ENCODE measurements at places on chromosomes 13 and 19. TPM values are rescaled to one million over a fixed set of nuclear protein-coding genes. Genes with fewer than 3 reads are reported as not detected.

Gene MBD3L2
- not detected for total RNA-seq

Gene DZIP1
- 9.8 TPM for total RNA-seq

Gene TRPM4
- total RNA-seq, result 22.8 TPM

Gene PEPD
- 148 TPM for total RNA-seq

Gene FBXO46
- total RNA-seq, result 16.0 TPM

Gene PTGIR
- 0.94 TPM for total RNA-seq

Gene NANOS3
- total RNA-seq, result not detected

Gene ZNF66
- 12.7 TPM for total RNA-seq

Gene ZNF699
- 6.5 TPM for total RNA-seq

Gene TNFSF9
- total RNA-seq, result 1.0 TPM

Gene CYP2A6
- total RNA-seq, result not detected

Gene SIGLECL1
- total RNA-seq, result not detected

Gene NPAS1
- 0.39 TPM for total RNA-seq

Gene EHD2
- 138 TPM for total RNA-seq
